ENCODE measurements at places on chromosomes 1 and 21.
A peak's percentile ranks its signal among the peaks of the same experiment; 100 is the strongest.

DNA sequence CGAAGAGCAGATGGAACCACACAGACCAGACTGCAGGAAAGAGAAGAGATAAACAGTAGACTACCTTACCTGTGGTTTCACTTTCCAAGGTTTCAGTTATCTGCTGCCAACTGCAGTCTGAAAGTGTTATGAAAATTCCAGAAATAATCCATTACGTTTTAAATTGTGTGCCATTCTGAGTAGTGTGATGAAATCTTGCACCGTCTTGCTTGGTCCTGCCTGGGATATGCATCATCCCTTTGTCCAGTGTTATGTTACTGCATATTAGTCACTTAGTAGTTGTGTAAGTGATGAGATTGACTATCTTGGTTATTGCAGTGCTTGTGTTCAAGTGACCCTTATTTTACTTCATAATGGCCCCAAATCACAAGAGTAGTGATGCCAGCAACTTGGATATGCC, 33.9 kb downstream of the DNAJC6 start:
- H3K4me1 ChIP-seq = no peaks in the 10 kb centered on the region
- no peaks in the 10 kb centered on the region for H3K27me3 ChIP-seq
- no peak overlapping the region for H3K4me3 ChIP-seq

DNA sequence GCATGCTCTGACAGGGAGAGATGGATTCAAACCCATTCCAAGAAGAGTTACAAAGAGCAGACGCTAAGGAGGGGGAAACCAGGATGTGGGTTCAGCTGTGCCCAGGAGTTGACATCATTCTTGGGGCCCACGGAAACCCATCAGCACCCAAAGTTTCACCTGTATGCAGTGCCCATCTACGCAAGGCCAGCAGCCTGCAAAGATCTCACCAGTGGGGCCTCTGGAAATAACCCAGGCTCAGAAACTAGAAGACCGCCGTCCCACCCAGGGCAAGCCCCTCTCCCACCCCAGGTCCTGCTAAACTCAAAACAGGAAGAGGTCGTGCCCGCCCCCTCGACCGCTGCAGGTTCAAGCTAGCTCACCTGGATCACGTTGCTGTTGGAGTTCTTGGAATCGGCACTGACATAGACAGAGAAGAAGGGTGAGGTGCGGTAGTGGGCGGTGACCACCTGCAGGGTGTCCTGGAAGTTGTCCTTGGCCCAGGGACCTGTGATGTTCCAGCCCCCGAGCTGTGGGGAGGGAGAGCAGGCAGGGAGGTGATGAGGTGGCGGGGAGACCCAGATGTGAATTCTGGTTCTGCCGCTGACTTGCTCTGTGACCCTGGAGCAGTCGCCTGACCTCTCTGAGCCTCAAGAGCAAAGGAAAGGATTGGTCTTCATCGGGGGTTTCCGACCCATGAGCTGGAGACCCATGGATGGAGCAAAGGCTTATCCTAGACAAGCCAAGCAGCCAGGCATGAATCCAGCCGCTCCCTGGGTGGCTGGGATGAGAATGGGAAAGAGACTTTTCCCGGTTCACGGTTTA, 31.7 kb downstream of the ECE1 start:
- no peak overlapping the region for H3K4me3 ChIP-seq
- H3K27ac ChIP-seq = peak overlapping the region; percentile 52
- peaks cover 49% of the 10 kb centered on the region for H3K4me1 ChIP-seq
- no peak for DNase-seq

DNA sequence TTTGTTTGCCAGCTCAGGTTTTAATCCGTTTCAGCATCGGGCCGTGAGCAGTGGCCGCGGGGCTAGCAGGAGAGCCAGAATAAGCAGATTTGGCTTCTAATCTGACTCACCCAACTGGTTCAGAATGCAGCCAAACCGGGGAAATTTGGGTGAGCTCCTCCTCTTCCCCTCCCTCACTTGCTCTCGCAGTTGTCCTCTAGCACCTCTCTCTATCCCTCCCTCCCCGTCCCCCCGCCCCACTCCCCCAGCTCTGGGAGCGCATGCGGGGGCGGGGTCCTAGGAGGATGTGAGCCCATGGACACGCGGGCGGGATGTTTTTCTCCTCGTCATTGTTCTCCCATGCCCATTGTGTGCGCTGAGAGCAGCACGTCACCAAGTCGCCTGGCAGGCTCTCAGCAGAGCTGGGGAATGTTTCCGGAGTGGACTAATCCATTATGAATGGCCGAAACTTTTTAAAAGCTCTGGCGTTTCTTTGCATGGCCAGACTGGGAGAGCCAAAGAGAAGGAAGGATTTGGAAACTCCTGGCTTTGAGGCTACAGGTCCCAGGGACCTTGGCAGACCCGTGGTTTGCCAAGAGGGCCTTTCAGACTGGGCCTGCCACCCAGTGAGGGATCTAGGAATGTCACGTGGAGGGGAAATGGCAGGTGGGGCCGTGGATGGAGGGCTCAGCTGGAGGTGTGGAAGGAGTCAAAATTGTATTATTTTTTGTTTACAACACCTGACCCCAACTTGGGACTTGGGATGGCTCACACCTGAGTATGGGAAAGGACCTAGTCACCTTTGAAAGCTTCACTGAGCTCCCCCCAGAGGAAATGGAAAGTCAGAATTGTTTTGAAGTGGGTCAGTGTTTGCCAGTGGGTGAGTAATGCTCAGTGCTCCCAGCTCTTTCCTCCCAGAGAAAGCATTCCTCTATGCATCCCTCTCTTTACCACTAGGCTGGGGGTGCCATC, 39.2 kb downstream of the CDK18 start:
- H3K4me1 ChIP-seq = peaks cover 38% of the 10 kb centered on the region
- DNase-seq = no peak
- peak overlapping the region; percentile 82 for H3K27ac ChIP-seq
- H3K4me3 ChIP-seq = peak overlapping the region; percentile 35
- H3K36me3 ChIP-seq = no peaks in the 10 kb centered on the region
- no peaks in the 10 kb centered on the region for H3K27me3 ChIP-seq

- no peaks in the 10 kb centered on the region for H3K36me3 ChIP-seq
- H3K4me1 ChIP-seq = peaks cover 62% of the 10 kb centered on the region
- peak overlapping the region; percentile 88 for H3K27ac ChIP-seq
- H3K4me3 ChIP-seq = no peak overlapping the region
- no peaks in the 10 kb centered on the region for H3K27me3 ChIP-seq
Measured at GRCh38 chr1:234918961-234919761, 209.5 kb downstream of the TOMM20 start.

DNA sequence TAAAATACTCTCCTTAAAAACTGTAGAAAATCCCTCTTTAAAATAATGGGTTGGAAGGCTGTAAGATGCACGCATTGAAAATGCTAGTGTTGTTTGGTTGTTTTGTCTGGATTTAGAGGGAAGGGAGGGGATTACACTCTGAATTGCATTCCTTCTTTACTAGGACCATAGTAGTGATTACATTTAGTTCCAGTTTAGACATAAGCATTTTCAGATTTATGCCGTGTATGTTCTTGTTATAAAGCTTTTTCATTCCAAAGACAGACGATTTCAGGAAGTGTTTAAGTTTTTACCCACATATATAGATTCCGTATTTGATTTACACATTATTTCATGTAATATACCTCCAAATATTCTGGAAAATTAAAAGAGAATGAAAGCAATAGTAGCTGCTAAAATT, 538.4 kb downstream of the PTPRC start:
- no peak for DNase-seq
- H3K4me1 ChIP-seq = no peaks in the 10 kb centered on the region
- H3K4me3 ChIP-seq = no peak overlapping the region
- no peaks in the 10 kb centered on the region for H3K36me3 ChIP-seq
- no peaks in the 10 kb centered on the region for H3K27me3 ChIP-seq
- H3K27ac ChIP-seq = no peak overlapping the region

DNA sequence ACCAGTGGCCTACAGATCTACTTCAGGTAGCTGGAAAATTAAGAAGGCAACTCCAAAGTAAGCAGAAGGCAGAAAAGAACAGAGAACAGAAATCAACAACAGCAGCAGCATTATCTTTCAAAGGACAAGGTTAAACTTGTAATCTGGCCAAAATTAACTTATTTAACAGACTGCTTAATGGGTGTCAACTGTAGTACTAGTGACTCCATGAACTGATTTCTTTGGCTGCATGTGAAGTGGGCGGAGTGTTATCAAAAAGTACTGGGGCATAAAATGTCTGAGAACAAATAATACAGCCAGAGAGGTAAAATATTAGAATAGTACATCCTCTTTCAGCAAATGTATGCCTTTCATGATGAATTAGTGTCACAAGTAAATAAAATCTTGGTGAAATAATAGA, 24.6 kb upstream of the NADK start:
- no peaks in the 10 kb centered on the region for H3K27me3 ChIP-seq
- H3K27ac ChIP-seq = no peak overlapping the region
- no peaks in the 10 kb centered on the region for H3K4me1 ChIP-seq

GRCh38 chr1:198771563-198772153, 132.8 kb downstream of the PTPRC start:
- no peaks in the 10 kb centered on the region for H3K27me3 ChIP-seq
- H3K4me1 ChIP-seq = no peaks in the 10 kb centered on the region
- H3K27ac ChIP-seq = no peak overlapping the region
- no peak overlapping the region for H3K4me3 ChIP-seq

DNA sequence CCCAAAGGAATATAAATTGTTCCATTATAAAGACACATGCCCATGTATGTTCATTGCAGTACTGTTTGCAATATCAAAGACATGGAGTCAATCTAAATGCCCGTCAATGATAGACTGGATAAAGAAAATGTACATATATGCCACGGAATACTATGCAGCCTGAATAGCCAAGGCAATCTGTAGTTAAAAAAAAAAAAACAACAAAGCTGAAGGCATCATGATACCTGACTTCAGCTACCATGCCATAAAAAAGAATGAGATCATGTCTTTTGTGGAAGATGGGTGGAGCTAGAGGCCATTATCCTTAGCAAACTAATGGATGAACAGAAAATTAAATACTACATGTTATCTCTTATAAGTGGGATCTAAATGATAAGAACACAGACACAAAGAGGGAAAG, 36.0 kb downstream of the GPR88 start:
- H3K27ac ChIP-seq = no peak overlapping the region
- no peak overlapping the region for H3K4me3 ChIP-seq
- no peaks in the 10 kb centered on the region for H3K27me3 ChIP-seq
- no peaks in the 10 kb centered on the region for H3K4me1 ChIP-seq
- H3K36me3 ChIP-seq = no peaks in the 10 kb centered on the region

GRCh38 chr1:32997381-32997891, 32.8 kb upstream of the RNF19B start:
- no peak overlapping the region for H3K4me3 ChIP-seq
- no peaks in the 10 kb centered on the region for H3K36me3 ChIP-seq
- H3K27me3 ChIP-seq = peaks cover 8% of the 10 kb centered on the region

DNA sequence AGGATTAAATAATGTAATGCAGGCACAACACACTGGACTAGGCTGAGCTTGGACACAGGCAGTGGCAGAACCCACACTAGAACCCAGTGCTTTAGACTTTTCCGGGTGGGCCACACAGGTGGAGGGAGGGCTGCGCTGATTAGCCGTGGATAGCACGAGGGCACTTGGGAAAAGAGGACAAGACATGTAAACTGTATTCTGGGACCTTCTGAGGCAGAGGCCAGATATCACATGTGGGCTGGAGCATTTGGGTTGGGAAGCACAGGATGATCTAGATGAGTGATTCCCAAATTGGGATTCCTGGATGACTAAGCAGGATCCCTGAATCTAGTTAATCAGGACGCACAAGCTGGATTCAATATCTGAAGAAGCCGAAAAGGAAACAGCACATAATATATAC, 20.3 kb upstream of the A3GALT2 start:
- DNase-seq = no peak
- H3K4me1 ChIP-seq = peaks cover 82% of the 10 kb centered on the region
- peak overlapping the region; percentile 56 for H3K4me3 ChIP-seq
- no peaks in the 10 kb centered on the region for H3K27me3 ChIP-seq
- H3K27ac ChIP-seq = peak overlapping the region; percentile 89

GRCh38 chr1:10429868-10430215, 391 bp upstream of the CENPS start:
- no peak for DNase-seq
- H3K27me3 ChIP-seq = no peaks in the 10 kb centered on the region
- peaks cover 13% of the 10 kb centered on the region for H3K4me1 ChIP-seq
- H3K4me3 ChIP-seq = peak overlapping the region; percentile 76

- no peaks in the 10 kb centered on the region for H3K27me3 ChIP-seq
- H3K4me3 ChIP-seq = no peak overlapping the region
- no peak overlapping the region for H3K27ac ChIP-seq
Measured at GRCh38 chr1:199691540-199691939, 336.0 kb upstream of the NR5A2 start.

- H3K27me3 ChIP-seq = no peaks in the 10 kb centered on the region
- no peak for DNase-seq
- H3K36me3 ChIP-seq = peaks cover 90% of the 10 kb centered on the region
- H3K4me3 ChIP-seq = no peak overlapping the region
Measured at GRCh38 chr1:27361044-27361402, 5.7 kb downstream of the MAP3K6 start.

- no peak overlapping the region for H3K27ac ChIP-seq
- peaks cover 7% of the 10 kb centered on the region for H3K4me1 ChIP-seq
- no peak for DNase-seq
- H3K36me3 ChIP-seq = no peaks in the 10 kb centered on the region
- H3K27me3 ChIP-seq = peaks cover 18% of the 10 kb centered on the region
Measured at GRCh38 chr21:42490720-42491119, 5.3 kb downstream of the RSPH1 start.

DNA sequence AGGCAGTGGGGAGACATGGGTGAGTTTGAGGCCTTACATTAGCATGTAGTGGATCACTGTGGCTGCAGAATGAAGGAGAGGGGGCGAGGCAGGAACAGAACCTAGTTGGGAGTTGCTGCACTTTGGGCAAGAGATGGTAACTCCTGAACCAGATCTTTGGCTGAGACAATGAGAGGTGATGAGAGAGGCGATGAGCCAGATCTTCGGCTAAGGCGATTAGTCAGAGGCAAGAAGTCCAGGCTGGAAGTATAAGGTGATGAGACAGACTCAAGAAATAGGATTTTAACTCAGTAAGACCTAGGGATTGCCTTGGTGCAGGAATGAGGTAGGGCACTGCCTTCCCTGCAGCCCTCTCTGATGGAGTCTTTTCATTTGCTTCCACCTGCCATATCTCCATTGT, 9.1 kb upstream of the ARTN start:
- DNase-seq = no peak
- peaks cover 3% of the 10 kb centered on the region for H3K4me1 ChIP-seq
- no peak overlapping the region for H3K27ac ChIP-seq
- H3K36me3 ChIP-seq = no peaks in the 10 kb centered on the region
- no peak overlapping the region for H3K4me3 ChIP-seq
- no peaks in the 10 kb centered on the region for H3K27me3 ChIP-seq
